ENCODE measurements at places on chromosomes 16 and 17. TPM values are rescaled to one million over a fixed set of nuclear protein-coding genes. Genes with fewer than 3 reads are reported as not detected.

Gene CCDC144A
- 0.52 TPM for polyA plus RNA-seq

Gene ZFP3
- 3.4 TPM for polyA plus RNA-seq

Gene DPEP1
- 433 TPM for polyA plus RNA-seq

Gene CDRT15
- polyA plus RNA-seq: not detected

Gene IL34
- 5.9 TPM for polyA plus RNA-seq

DNA sequence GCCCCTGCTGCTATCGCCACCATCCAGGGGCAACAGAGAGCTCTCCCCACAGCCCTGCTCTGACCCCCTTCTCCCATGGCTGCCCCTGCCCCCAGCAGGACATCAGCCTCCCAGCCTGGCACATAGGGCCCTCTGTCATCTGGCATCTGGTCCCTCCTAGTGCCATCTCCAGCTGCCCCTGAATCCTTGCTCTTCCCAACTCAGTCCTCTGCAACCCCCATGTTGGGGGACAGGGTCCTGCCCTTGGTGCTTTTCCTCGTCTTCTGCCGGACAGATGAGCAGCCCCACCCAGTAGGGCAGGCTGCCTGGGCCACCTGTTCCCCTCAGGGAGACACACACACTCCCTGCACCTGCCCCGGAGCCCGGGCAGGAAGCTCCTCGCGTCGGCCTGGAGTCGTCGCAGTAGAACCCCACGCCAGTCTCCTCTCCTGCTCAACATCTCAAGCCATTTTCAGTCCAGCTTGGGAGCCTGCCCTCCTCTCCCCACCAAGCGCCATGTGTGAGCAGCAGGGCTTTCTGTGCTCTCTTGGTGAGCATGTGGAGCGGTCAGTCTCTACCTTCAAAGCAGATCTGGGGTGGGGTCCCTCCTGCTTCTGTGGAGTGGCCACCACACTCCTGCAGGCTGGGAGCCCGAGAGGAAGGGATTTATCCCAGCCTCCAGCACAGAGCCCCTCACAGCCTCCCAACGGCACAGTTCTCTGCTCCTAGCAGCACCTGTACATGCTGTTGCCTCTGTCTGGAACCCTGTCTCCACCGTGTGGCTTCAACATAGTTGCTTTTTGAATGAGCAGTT is 28.2 kb downstream of the TNFRSF13B start:
- H3K27me3 ChIP-seq: no peaks in the 10 kb centered on the region
- H3K27ac ChIP-seq: no peak overlapping the region
- no peak overlapping the region for H3K4me3 ChIP-seq

DNA sequence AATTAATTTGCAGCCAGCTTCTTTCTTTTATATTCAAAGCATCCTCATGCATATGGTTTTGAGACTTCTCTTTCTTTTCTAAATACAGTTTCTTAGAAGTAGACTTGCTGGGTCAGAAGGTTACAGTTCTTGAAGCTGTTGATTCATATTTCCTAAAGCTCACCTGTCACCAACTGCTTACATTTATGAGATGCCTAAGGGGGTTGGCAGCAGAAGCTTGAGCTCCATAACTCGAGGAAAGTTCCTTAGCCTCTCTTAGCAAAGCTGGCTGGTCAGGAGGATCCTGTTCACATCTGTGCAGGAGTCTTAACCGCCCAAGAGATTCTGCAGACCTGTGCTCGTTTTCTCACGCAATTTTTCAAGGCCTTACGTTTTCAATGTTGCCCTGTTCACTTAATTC is 218.8 kb downstream of the SNX29 start:
- H3K27ac ChIP-seq: no peak overlapping the region
- no peaks in the 10 kb centered on the region for H3K27me3 ChIP-seq
- H3K36me3 ChIP-seq: no peaks in the 10 kb centered on the region
- DNase-seq: no peak

DNA sequence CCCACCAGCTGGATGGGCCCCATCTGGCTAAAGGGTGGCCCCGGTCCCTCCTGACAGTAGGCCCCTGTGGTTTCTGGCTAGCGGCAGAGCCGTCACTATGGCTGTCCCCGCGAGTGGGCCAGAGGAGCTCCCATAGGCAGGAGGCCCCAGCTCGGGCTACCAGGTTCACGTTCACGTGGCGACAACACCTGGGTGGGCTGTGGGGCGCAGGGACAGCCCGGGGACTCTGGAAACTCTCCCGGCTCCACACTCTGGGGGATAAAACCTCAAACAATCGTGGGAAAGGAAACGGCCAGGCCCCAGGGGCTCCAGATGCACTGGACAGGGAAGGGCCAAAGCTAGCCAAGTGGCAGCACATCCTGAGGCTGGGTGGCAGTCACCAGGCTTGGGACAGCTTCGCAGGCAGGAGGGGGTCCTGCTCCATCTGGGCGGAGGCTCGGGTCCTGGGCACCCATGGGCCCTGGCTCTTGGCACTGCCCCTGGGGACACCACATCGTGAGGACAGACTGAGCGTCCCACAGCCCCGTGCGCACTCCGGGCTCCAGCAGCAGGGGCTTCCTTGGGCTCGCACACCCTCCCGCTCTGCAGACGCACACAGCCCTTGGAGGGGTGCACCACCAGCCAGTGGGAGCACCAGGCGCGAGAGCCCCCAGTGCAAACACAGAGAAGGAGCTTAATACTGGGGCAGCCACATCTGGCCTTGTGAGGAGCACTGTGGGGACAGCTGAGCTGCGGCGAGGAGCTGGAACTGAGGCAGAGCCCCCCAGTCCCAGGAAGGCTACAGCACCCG is 4.4 kb downstream of the RNF166 start:
- H3K36me3 ChIP-seq: peaks cover 3% of the 10 kb centered on the region
- no peak overlapping the region for H3K4me3 ChIP-seq
- DNase-seq: no peak
- no peaks in the 10 kb centered on the region for H3K27me3 ChIP-seq
- peaks cover 7% of the 10 kb centered on the region for H3K4me1 ChIP-seq

DNA sequence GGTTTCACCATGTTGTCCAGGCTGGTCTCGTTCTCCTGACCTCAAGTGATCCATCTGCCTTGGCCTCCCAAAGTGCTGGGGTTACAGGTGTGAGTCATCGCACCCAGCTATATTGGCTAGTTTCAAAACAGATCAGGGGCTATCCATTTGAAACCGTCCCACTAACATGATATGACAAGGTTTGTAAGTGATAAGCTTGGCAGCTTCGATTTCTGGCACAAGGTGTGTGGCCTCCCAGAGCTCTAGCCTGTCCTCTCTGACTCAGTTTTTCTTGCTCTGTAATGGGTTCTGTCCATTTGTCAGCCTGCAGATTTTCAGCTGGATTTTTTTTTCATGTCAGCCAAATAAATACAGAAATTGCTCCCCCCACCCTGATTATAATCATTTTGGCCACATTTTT is 31.8 kb upstream of the TENT4B start:
- no peaks in the 10 kb centered on the region for H3K36me3 ChIP-seq
- no peaks in the 10 kb centered on the region for H3K27me3 ChIP-seq
- H3K27ac ChIP-seq: no peak overlapping the region
- H3K4me1 ChIP-seq: no peaks in the 10 kb centered on the region

- no peaks in the 10 kb centered on the region for H3K36me3 ChIP-seq
- H3K4me3 ChIP-seq: no peak overlapping the region
- no peaks in the 10 kb centered on the region for H3K27me3 ChIP-seq
- no peak overlapping the region for H3K27ac ChIP-seq
- DNase-seq: no peak
- H3K4me1 ChIP-seq: no peaks in the 10 kb centered on the region
These were observed 43.2 kb upstream of the FA2H start for GRCh38 chr16:74817851-74818250.

DNA sequence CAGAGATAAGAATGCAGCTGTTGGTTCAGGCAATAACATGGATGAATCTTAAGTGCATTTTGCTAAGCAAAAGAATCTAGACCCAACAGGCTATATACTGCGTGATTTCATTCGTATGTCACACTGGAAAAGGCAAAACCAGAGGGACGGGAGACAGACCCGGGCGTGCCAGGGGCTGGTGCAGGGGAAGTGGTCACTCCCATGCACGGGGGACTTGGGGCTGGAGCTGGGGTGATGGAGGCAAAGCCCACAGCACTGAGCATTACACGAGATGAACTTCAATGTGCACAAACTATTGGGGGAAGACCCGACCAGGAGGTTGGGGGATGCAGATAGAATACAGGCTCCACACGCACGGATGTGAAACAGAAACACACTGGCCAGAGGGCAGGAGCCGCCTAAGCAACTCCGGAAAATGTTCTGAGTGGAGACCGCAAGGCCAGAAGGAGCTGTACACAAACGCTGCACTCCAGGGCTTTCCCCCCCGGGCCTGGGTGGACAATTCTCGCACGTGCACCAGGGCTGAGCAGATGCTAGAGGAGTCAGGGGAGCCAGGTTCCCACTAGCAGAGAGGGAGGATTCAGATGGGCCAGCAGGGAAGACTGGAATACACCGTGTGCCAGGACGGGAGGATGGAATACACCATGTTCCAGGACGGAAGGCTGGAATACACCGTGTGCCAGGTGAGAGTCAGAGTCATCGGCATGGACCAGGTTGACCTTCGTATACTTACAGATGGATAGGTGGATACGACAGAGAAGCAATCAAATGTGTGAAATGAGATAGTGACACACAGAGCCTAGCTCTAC is 11.3 kb downstream of the LMF1 start:
- no peak overlapping the region for H3K27ac ChIP-seq
- peaks cover 1% of the 10 kb centered on the region for H3K36me3 ChIP-seq
- no peak for DNase-seq
- no peaks in the 10 kb centered on the region for H3K27me3 ChIP-seq
- H3K4me1 ChIP-seq: no peaks in the 10 kb centered on the region

- DNase-seq: no peak
- no peaks in the 10 kb centered on the region for H3K27me3 ChIP-seq
- H3K4me1 ChIP-seq: no peaks in the 10 kb centered on the region
- H3K4me3 ChIP-seq: no peak overlapping the region
- H3K36me3 ChIP-seq: no peaks in the 10 kb centered on the region
- H3K27ac ChIP-seq: no peak overlapping the region
These were observed 3.3 kb upstream of the CES1 start for GRCh38 chr16:55836158-55836611.

- no peaks in the 10 kb centered on the region for H3K27me3 ChIP-seq
- H3K4me3 ChIP-seq: no peak overlapping the region
- H3K4me1 ChIP-seq: no peaks in the 10 kb centered on the region
- H3K27ac ChIP-seq: no peak overlapping the region
These were observed 29.8 kb downstream of the TTYH2 start for GRCh38 chr17:74243013-74243755.

DNA sequence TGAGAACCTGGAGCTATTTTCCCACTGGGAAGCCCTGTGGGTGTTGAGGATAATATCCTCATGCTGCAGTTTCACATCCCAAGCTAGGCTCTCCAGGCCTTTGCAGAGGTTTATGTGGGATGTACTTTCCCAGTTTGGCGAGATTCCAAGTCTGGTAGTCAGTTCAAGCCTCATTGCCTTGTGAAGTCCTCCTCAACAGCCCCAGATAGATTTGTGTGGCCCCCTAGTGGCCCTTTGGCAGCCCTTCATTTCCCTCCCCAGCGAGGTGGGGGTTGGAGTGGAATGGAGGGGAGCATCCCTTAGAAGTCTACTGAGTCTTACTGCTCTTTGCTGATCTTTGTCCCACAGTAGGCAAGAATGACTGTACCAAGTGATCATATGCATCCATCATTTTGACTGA is 137.9 kb downstream of the CDH11 start:
- H3K27me3 ChIP-seq: no peaks in the 10 kb centered on the region
- DNase-seq: no peak
- no peaks in the 10 kb centered on the region for H3K4me1 ChIP-seq
- peaks cover 5% of the 10 kb centered on the region for H3K36me3 ChIP-seq

DNA sequence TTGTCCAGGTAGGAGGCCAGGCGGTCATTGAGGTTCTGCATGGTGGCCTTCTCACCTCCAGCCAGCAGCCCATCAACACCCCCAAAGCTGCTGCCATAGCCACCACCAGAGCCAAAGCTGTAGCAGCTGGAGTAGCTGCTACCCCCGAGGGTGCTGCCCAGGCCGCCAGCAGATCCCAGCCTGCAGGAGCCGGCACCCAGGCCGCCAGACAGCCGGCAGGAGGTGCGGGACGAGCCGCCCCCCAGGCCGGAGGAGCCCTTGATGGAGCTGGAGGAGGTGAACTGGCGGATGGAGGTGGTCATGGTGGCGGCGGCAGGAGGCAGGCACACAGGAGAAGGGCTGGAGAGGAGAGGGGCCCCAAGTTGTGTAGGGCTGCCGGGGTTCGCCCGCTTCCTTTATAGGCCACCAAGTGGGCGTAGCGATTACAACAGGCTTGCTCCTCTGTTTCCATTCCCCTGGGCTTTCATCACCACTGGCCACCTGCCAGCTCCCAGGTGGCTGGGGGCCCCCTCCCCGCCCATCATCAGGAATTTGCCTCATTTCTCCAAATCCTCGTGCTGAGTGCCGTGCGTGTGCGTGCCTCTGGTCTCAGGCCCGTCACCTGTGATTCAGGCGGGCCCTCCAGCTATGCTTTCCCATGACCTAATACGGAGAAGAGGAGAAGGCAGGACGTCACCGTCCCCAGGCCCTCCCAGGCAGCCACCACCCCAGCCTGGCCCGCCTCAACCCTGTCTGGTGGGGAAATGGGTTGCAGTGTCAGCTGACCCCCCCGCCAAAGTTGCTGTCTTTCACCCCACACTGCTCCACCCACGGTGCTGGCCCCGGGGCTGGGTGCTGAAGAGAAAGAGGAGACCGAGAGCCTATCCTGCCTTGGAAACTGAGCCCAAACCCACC is at the start of gene KRT17:
Gene KRT17 (minus strand): TSS at position 368 of the 894 bp plus-strand sequence. CDS start 66 bp downstream, at position 302.
- no peak within 1 kb of the TSS for H3K4me3 ChIP-seq
- H3K4me1 ChIP-seq: no peaks in the 10 kb centered on the region
- H3K27me3 ChIP-seq: no peaks in the 10 kb centered on the region

Data from kidney (tissue), 22 donors.